CD4-positive, alpha-beta T cell treated with Interleukin-21 for 1 hour (primary cell): ENCODE measurements at places on chromosomes 4 and X.
A peak's percentile ranks its signal among the peaks of the same experiment; 100 is the strongest.

GRCh38 chr4:125421547-125421946 is 106.8 kb downstream of the FAT4 start:
- DNase-seq, result no peak

- DNase-seq, result no peak
Observed at GRCh38 chrX:1384658-1385252, 7.2 kb downstream of the SLC25A6 start.

GRCh38 chr4:41702770-41703169 is 45.8 kb downstream of the PHOX2B start:
- DNase-seq, result no peak

GRCh38 chr4:24002330-24002966 is 112.6 kb upstream of the PPARGC1A start:
- DNase-seq, result no peak

DNA sequence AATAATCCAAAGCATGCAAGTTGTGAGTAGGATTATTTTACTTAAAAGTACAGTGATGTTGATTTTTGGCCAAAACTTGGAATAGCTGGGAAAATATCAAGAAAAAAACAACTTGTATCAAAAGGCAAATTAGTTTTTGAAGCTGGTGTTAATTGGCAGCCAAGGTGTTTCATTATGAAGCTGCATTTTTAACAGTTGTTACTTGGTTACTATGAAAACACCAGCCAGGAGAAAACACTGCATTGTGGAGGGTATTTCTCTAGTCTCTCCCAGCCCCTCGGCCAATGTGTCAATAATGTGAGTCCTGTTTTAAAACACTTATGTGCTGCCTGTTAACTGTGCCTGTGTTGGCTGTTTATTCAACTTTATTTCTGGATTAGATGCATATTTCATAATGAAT is 733.4 kb downstream of the ADGRL3 start:
- DNase-seq, result no peak

- no peak for DNase-seq
Observed at GRCh38 chrX:10010686-10011085, 43.5 kb downstream of the CLDN34 start.

GRCh38 chr4:121881158-121881557 is 10.9 kb upstream of the BBS7 start:
- DNase-seq, result no peak

GRCh38 chrX:103941201-103941975 is 21.0 kb upstream of the TMSB15B start:
- DNase-seq, result peak; percentile 45
